Urinary bladder (tissue), 4 donors: ENCODE measurements at places on chromosomes 1 and 21. TPM values are rescaled to one million over a fixed set of nuclear protein-coding genes. Genes with fewer than 3 reads are reported as not detected.

- no peak for DNase-seq
Observed at GRCh38 chr21:20341431-20341830, 656.8 kb upstream of the NCAM2 start.

Gene PPIAL4G
- 0.05 TPM for total RNA-seq

Gene ZNF496
- total RNA-seq = 17.2 TPM

Gene CDC14A
- 29.1 TPM for total RNA-seq

GRCh38 chr1:58618303-58618702 lies 41.3 kb upstream of the TACSTD2 start:
- DNase-seq = peak; percentile 59

Gene SEC16B
- 8.6 TPM for total RNA-seq

DNA sequence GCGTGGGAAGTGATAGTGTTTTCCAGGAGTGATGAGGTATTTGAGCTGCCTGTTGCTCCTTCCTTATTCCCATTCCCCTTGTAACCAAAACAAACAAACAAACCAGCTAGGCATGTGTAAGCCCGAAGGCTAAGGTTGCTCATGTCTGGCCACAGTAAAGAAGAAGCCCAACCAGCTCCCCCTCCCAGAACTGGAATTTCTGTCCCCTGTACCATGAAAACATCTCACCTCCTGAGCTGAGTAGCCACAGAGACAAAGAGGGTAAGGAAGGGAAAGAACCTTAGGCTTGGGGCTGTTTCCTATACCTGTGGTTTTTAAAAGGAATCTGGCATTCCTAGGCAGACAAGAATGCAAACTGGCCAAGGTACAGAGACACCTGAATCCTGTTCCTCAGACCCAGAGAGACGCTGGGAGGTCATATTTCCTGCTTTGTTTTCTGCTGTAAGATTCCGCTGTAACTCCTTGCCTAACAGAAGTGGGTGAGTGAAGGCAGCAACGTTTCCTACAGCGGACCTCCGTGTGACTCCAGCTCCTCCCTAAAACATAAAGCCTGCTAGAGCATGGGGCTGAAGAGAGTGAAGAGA lies 41.7 kb upstream of the RAB4A start:
- DNase-seq = no peak

Gene ORC1
- 2.7 TPM for total RNA-seq

- no peak for DNase-seq
Observed at GRCh38 chr1:13828454-13829151, 128.6 kb downstream of the PRDM2 start.

GRCh38 chr1:61353797-61354406 lies 271.5 kb downstream of the NFIA start:
- no peak for DNase-seq

- no peak for DNase-seq
Observed at GRCh38 chr1:154736841-154737240, 128.9 kb upstream of the ADAR start.

DNA sequence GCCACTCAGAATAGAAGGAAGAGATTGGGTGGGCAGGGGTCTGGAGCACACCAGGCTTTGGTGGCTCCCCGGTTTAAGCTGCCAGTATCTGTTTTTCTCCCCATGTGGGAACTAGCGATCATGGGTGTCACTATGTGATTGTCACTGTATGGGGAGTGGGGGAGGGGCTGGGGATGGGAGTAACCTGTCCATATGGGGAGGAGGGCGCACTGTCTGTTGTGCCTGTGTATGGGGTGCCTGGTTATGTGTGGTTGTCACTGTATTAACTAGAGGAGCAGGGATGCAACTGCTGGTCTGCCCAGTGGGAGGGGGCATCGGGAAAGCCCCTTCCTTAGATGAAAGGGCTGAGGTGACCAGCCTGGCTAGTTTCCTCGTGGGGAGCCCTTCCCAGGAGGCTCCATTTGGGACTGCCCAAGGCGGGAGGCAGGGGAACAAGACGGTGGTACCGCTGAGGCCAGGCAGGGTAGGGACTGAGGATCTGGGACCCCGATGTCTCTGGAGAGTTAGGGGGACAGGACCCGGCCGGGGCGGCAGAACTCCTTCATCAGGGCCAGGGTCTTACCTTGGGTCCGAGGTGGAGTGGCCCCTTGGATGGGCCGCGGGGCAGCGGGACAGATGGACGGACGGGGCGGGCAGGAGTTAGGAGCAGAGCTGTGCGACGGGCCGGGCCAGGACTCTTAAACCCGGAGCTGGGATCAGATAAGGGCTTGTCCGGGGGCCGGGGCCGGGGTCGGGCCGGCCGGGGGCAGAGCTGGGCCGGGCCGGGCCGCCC lies at the start of gene KCNJ10:
TSS of gene KCNJ10 (minus strand) at position 701 of the 772 bp plus-strand sequence. CDS start 27,628 bp downstream, outside the sequence.
- no peak for DNase-seq

DNA sequence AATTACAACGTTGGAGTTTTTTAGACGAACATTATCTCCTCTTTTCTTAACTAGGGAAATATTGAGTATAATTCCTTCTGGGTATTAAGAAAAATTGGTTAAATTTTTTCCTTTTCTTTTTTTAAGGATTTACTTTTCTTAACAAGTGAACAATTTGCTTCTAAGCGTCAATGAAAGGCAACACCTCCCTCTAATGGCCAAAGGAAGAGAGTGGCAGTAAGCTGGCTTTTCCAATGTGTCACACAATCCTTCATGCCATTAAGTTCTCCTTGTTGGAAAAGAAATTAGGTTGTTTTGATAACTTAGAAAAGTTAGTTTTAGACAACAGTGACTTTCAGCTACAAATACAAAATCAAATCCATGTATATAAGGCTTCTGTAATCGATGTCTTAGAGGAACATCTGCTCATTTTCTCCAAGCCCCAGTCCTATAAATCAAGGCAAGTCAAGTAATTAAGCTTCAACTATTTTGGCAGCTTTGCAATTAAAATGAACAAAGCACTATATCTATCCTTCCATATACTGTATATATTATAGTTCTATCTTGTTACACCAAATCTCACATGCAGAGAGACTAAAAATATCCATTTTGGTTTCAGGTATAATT lies 62.8 kb downstream of the EDEM3 start:
- DNase-seq = peak; percentile 35

- DNase-seq = no peak
Observed at GRCh38 chr1:98205291-98206017, 284.6 kb upstream of the DPYD start.

Gene LCE2A
- total RNA-seq = not detected

DNA sequence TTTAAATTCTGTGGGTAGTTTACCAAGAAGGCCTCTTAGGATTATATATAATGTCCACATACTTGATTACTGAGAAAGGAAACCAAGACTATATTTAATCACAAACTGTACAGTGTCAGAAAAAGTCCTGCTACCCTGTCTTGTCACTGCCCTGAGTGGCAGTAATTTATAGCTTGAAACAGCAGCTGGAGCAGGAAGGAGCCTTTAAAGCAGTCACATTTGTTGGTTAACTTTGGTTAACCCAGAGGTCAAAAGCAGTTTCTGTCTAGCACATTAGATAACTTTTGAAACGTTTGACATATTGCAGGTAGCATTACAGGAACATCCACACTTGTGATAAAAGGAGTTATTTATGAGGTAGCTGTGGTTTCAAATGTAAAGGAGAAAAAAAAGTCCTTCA lies 161.7 kb downstream of the ROR1 start:
- no peak for DNase-seq

DNA sequence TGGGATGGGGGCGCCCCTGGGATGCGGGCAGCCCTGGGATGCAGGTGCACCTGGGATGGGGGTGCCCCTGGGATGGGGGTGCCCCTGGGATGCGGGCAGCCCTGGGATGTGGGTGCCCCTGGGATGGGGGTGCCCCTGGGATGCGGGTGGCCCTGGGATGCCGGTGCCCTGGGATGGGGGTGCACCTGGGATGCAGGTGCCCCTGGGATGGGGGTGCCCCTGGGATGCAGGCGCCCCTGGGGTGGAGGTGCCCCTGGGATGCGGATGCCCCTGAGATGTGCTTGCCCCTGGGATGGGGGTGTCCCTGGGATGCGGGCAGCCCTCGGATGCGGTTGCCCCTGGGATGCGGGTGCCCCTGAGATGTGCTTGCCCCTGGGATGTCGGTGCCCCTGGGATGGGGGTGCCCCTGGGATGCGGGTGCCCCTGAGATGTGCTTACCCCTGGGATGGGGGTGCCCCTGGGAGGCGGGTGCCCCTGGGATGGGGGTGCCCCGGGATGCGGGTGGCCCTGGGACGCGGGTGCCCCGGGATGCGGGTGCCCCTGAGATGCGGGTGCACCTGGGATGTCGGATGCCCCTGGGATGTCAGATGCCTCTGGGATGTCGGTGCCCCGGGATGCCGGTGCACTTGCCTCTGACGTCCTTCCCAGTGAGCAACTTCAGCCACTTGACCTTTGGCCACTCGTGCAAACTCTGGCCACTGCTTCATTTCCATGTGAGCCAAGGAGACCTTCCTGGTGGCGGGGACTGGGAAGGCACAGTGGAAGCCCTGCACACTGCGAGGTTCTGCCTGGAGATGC lies 37.3 kb upstream of the SLC19A1 start:
- no peak for DNase-seq

GRCh38 chr1:40414331-40414730 lies 35.9 kb upstream of the ZFP69B start:
- DNase-seq = no peak

GRCh38 chr1:15583016-15583706 lies 1.7 kb downstream of the AGMAT start:
- DNase-seq = no peak

DNA sequence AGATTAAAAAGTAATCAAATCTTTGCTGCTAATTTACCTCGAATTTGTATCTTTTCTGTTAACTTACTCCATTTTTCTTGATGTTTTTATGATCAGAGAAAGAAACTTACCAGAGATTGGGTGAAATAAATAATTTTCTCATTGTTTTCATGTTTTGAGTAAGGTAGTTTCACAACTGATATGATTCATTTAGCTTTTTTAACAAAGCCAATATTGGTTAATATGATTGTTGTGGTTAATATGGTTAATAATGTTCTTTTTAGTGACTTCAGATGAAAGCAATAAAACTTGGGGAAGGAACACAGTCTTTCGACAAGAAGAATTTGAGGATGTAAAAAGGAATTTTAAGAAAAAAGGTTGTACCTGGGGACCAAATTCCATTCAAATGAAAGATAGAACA lies 48.1 kb downstream of the MAP3K21 start:
- no peak for DNase-seq

DNA sequence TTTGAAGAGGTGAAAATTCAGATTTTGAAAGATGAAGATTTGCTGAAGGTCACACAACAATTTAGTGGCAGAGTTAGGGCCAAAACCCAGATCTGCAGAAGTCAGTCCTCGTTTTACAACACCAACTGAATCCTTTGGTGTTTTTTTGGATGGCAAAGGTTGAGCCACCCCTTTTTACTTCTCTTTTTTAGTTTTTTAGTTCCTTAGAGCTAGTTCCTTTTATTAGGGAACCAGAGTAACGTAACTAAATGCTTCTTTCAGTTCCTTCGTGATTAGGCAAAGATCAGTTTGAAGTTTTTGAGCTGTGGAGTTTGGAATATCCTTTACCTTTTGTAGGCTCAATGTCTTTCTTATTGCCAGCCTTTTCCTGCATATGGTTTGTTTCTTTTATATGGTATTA lies 67.9 kb upstream of the ARID1A start:
- DNase-seq = no peak

DNA sequence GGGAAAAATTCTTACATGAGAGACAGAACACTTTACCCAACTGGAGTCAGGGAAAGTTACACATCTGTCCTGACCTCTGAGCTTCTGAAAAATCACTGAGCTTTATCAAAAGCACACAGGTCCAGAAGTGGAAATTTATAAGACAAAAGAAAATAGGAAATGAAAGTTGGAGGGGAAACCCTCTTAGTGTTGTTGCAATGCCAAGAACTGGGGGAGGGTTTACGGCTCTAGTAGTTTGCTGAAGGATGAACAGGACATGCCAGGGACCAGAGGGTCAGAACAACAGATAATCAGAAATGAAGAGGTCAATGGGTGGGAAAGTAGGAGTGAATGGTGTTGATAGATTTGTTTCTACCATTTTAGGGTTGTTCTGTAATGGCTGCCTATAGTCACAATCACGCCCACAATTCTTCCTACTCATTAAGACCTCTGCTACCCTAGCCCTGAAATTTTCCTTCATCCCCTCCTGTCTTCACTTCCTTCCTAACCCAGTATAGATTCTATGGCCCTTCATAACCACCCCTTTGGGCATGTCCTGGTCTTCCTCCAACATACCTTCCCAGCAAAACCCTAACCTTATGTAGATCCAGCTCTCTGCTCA lies 30.3 kb upstream of the FMOD start:
- no peak for DNase-seq

Gene PDZK1
- 0.37 TPM for total RNA-seq

GRCh38 chr1:44327679-44328491 lies 27.2 kb downstream of the ERI3 start:
- DNase-seq = peak; percentile 49

Gene S1PR1
- 32.6 TPM for total RNA-seq

Gene PDC
- not detected for total RNA-seq

- DNase-seq = no peak
Observed at GRCh38 chr1:56526571-56527174, 52.7 kb downstream of the PLPP3 start.

GRCh38 chr1:116262207-116262994 lies 110.6 kb upstream of the ATP1A1 start:
- DNase-seq = no peak

DNA sequence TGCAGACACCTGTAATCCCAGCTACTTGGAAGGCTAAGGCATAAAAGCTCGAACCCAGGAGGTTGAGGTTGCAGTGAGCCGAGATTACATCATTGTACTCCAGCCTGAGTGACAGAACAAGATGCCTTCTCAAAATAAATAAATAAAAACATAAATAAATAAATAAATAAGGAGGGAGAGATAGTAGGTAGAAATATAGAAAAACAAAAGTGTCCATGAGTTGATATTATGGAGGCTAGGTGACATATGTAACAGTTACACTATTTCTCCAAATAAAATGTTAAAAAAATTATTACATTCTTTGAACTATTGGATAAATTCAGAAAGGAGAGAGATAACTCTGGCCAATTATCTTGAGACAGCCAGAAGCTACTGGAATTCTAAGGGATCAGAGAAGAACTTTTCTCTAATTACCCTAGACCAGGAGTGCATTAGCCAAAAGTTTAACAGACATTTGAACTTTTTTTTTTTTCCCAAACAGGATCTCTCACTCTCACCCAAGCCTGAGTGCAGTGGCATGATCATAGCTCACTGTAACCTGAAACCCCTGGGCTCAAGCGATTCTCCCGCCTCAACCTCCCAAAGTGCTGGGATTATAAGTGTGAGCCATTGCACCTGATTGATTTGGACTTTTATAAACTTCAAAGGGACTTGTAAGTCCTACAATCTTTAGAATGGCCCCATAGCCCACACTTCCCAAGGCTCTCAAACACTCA lies 17.6 kb downstream of the SYNJ1 start:
- DNase-seq = no peak

Gene AMY1B
- not detected for total RNA-seq

- no peak for DNase-seq
Observed at GRCh38 chr1:170808216-170808885, 127.0 kb upstream of the MROH9 start.

DNA sequence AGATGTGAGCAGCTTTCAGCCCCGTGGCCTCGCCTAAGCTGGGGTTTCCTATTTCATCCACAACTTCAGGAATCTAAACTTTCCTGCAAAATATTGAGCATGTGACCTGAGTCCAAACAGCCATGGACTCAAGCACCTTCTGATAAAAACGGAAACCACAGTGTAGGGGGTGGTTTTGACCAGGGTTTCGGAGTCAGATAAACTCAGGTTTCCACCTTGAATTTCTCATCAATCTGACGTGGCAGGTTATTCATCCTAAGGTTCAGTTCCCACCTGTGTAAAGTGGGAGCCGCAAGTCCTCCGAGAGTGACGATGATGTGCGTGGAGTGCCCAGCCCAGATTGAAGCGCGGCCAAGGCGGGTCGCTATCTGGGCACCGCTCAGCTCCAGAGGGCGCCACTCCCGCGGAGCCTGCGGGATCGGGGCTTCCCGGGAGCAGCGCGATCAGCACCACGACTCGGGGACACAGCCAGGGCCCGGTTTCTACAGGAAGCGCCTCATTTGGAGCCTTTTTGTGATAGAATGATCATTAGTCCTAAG lies 871 bp upstream of the ETS2 start:
- DNase-seq = no peak

Gene APOBEC4
- total RNA-seq = not detected
